ENCODE measurements at places on chromosomes 16 and 17.

DNA sequence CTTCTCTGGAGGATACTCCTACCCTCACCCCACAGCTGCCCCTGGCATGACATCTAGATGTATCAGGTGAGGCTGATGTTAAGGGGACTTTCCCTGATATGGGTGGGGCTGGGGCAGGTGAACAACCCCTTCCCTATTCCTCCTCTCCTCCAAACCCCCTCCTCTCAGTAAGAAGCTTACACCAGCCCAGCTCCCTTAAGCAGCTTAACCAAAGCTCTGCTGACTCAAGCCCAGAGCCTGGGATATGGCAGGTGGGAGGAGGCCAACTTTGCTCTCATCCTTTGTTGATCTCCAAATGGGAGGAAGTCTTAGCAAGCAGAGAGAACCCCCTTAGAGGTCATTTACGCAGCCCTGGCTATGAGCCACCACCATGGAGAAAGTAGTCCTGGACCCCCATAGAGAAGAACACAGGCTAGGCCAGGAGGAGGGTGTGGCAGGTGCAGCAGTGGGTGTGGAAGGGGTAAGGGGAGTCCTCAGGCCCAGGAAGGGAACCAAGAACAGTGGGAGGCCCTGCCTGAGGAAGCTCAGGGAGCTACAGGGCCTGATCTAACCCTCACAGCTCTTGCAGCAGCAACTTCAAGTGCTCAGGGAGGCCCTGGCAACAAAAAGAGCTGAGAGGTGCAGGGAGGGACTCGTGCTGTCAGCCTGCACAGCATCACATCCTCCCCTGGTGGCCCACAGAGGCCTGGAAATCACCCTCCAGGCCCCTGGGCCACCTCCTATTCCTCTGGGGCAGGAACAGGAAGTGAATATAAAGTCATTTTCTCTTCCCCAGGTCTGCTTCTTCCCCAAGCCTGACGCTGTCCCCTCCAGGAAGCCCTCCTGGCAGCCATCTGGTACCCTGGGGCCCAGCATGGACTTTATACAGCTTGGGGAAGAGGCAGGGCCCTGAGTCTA is 2.9 kb downstream of the UNC119 start:
- peak; percentile 33 for DNase-seq

DNA sequence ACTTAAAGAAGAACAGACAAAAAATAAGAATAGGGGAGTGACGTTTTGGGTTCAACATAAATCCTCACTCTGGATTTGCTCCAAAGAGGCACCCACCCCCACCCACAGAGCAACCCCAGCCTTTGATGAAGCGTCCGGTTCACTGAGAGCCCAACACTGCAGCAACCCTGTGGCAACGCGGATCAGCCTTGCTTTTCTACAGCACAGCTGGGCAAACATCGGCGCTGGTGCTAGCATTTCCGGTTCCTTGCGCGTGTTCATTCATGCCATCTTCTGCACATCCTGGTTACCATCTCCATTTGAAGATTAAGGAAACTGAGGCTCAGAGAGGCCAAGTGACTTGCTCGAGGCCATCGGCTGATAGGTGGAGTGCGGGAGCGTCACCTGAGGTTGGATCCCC is 8.7 kb upstream of the GINS2 start:
- no peak for DNase-seq

DNA sequence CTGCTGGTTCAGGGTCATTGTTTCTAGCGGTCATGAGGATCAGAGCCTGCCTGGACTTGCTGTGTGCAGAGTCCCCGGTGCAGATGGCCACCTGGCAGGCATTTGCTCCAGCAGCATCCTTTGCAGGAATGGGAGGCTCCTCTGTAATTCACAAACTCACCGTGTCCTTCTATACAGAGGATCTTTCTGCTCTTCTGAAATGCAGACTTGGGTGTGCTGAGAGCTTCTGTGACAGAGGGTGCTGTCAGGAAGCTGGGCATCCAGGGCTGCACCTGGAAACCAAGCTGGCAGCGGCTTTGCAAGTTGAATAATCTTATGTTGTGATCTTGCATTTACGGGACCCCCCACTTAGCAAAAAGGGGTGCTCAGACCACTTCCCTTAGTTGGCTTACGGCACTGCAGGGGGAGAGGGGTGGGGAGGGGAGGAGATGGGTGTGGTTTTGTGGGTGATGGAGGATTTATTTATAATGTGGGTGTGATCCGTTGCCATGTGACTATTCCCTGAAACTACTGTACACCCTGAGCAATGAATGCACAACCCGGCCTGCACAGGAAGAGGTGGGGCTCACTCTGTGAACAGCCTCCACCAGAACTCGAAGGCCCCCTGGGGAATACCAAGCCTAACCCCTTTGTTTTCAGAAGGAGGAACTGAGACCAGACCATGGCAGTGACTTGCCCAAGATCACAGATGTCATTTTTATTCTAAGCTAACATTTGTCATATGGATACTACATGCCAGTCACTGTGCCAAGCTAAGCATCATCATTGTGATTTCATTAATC is 178.3 kb downstream of the PRKCB start:
- DNase-seq: peak; percentile 23

GRCh38 chr16:49491106-49491670 is 117.6 kb downstream of the C16orf78 start:
- no peak for DNase-seq

GRCh38 chr17:37527249-37527851 is 37.7 kb downstream of the DUSP14 start:
- DNase-seq: no peak

- DNase-seq: no peak
Measured at GRCh38 chr16:31696968-31697743, 169.5 kb downstream of the AHSP start.

DNA sequence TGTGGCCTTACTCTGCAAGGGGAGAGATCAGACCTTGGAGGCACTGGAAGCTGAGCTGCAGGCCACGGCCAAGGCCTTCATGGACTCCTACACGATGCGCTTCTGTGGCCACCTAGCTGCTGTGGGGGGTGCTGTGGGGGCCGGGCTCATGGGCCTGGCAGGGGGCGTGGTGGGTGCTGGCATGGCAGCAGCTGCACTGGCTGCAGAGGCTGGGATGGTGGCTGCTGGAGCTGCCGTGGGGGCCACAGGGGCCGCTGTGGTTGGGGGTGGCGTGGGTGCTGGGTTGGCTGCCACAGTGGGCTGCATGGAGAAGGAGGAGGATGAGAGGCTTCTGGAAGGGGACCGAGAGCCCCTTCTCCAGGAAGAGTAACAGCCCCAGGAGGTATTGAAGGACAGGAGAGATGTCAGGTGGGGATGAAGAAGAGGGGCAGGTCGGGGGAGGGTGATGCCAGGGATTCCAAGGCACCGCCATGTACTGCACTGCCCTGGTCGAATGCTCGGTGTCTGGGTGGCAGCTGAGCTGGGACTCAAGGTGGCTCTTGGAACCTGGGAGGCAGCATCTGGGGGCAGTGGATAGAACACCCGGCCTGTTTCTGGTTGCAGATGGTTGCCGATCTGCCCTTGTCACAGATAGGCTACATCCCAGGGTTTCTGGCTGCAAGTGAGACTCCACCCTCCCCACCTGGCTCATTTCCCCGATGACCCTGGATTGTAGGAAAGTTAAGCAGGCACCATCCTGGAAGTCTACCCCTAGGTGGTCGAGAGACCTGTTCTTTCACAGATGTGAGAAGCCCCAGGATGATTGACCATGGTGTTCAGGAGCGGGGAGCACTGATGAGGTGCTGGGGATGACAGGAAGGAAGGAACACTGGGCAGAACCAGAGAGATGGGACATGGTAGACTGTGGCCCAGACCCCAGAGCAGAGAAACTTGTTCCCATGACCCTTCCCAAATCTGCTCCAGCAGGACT is 5.1 kb downstream of the RNF112 start:
- no peak for DNase-seq

GRCh38 chr16:85291302-85292148 is 179.3 kb upstream of the CIBAR2 start:
- no peak for DNase-seq
